ENCODE measurements at places on chromosomes 7 and 10.

DNA sequence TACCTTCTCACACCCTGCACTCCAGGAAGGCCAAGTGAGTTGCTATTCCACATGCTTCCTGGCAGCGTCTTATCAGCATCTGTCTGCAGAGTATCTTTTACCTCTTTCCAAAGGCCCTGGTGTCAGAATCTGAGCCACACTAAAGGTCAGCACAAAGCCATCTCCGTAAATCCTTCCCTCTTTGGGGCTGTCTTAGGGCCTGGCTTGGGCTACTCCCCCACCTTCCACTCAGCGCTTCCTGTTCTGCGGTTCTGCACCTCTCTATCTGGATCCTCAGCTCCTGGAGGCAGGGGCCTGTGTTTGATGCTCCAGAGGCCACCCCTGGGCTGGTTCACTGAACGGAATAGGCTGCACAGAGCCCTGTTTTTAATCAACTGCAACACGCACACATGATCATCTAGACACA, 334.8 kb upstream of the GALNT17 start:
- no peak for DNase-seq

DNA sequence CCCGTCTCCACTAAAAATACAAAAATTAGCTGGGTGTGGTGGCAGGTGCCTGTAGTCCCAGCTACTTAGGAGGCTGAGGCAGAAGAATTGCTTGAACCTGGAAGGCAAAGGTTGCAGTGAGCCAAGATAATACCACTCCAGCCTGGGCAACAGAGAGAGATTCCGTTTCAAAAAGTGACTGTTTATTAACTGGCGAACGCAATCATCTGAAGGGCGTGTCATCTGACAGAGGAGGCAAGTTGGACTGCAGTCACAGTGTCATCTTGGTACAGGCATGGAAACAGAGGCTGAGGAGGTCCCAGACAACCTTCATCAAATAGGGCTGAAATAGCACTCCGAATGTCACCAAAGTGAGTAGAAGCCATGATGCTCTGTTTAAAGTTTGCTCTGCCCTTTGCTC, 75.3 kb upstream of the NFE2L3 start:
- DNase-seq = no peak

- no peak for DNase-seq
Observed at GRCh38 chr7:128917122-128917521, 6.6 kb upstream of the KCP start.

- no peak for DNase-seq
Observed at GRCh38 chr7:115005953-115006352, 84.1 kb downstream of the MDFIC start.

- no peak for DNase-seq
Observed at GRCh38 chr7:17680026-17680425, 260.3 kb downstream of the SNX13 start.

DNA sequence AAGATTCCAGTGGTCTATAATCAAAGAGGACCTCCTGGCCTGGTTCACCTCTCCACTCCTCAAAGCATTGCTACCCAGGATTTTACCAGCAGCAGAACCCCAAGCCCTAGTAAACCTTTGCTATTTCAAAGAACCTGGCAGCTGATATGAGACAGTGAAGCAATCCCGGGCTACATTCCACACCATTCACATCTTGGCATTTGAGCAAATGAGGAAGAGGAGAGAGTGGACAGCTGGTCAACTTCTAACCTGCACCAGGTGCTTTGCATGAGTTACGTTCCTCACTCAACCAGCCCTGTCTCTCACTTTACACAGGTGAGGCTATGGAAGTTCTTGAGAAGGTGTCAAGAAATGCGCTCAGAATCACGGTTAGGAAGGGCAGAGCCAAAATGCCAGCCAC, 1.1 kb downstream of the CCDC3 start:
- DNase-seq = no peak

GRCh38 chr7:94050046-94050445, 45.9 kb upstream of the BET1 start:
- DNase-seq = no peak

GRCh38 chr7:54946271-54946670, 72.5 kb upstream of the EGFR start:
- no peak for DNase-seq

DNA sequence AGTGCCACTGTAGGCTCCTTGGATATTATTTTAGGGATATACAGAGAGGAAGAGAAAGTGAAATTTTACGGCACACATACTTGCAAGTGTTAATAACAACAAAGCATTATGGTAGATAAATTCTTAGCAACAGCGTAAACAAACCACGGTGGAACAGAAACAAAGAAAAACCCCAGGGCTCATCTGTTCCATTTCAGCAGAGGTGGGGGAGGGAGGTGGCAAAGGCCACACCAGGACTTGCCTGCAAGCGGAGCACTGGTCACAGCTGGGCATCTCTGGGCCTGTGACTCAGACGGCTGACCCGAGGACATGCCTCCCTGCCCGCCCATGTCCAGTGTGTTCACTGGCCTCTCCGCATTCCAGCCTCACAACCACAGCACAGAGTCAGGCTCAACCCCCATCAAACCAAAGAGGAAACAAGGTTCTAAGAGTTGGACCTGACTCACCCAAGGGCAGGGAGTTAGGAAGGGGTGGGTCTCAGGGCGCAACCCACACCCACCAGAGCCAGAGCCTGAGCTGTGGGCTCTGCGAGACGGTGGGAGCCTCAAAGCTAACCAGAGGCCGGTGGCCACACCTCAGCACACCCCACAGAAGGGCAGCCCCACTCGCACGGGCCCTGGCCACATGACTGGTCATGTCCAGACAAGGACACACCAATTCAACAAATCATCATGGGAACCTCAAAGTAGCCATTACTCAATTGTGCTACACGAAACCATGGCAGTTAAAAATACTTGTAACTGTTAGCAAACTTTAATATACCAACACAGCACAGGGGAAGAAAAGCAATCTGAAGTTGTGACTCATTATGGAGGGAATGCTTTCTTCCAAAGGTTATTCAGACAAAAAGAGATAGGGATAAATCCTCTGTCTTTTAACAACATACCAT, 10.7 kb downstream of the ESYT2 start:
- peak; percentile 56 for DNase-seq

GRCh38 chr10:47339759-47340607, 8.2 kb upstream of the RBP3 start:
- DNase-seq = no peak

- no peak for DNase-seq
Observed at GRCh38 chr7:36971515-36972139, 247.3 kb upstream of the AOAH start.

DNA sequence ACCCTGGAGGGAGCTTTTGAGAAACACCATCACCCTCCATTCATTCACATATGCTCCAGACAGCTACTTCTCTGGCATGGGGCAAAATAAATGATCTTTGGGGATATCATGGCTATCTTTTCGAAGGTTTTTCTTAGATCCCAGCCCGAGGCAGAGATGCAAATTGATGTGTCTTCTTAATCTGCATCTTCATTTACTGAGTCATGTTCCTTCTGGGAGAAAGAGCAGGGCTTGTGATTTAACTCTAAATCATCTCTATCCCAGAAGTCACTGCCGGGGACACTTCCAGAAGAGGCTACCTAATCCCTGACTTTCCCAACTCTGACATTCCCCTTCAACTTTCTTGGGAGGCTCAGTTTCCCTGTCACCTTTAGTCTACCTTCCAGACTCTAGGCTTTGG, 90.1 kb downstream of the SORCS3 start:
- DNase-seq = no peak

DNA sequence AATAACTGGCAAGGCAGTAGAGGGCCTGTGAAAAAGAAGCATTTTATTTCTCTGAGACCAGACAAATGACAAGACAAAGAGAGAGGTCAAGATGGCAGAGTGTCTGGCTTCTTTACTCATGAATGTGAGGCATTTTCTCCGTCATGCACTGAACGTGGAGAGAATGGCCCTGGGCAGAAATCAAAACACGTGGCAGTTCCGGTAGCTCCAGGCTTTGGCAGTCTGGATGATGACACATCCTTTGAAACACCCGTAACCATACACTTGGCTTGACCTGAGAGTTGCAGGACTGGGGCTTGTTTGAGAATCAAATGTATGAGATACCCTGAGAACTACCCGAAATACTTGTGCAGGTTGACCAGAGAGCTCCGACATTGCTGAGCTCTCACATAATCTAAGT, 537.6 kb downstream of the ACTR3B start:
- no peak for DNase-seq

DNA sequence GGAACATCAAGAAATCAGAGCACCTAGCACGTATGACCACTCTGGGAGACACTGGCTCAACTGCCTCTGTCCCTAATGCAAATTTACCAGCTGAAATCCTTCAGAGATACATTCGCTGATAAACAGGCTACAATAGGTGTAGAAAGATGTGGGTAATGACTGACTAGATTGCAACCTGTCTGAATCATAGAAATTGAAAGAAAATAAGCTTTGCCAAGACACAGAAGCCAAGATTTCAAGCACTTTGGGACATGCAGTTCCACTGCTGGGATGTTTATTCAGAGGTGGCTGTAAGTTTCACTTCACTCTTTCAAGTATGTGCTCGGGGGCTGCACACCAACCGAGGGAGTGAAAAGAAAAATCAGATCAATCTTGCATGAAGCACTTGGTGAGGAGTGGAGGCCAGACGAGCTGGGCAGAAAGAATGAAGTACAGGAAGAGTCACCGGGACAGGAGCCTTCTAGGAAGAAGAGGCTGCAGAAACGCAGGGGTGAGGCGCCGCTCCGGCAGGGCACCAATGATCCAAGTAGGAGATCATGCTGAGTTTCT, 276.7 kb downstream of the PARD3 start:
- DNase-seq = no peak

DNA sequence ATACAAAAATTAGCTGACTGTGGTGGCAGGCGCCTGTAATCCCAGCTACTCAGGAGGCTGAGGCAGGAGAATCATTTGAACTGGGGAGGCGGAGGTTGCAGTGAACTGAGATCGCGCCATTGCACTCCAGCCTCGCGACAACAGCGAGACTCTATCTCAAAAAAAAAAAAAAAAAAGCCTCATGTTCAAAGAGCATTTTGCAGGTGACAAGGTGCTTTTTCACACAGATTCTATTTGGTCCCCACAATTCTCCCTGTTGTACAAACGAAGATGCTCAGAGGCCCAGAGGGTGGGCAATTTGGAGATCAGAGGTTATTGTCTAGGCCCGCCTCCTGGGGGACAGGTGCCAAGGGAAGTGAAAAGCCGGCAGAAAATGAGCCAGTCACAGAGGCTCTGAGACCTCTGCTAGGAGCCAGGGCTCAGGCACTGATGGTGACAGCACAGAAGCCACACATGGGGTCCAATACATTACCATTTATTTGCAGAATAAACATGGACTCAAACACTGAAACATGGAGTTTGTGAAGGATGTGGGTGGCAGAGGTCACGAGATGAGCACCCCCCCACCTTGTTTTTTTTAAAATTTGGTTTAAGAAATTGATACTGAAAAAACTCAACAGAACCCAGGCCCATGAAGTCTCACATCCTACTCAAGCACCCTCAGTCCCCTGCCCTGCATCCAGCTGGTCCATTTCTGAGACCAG, 882 bp upstream of the GAL3ST4 start:
- no peak for DNase-seq

Measured in stimulated activated CD4-positive, alpha-beta T cell treated with anti-CD3 and anti-CD28 coated beads, Interleukin-12 subunit alpha, Interleukin-12 subunit beta, amount 100 ng/mL, for 48 hours (primary cell).